ENCODE measurements at places on chromosomes 4 and X.

DNA sequence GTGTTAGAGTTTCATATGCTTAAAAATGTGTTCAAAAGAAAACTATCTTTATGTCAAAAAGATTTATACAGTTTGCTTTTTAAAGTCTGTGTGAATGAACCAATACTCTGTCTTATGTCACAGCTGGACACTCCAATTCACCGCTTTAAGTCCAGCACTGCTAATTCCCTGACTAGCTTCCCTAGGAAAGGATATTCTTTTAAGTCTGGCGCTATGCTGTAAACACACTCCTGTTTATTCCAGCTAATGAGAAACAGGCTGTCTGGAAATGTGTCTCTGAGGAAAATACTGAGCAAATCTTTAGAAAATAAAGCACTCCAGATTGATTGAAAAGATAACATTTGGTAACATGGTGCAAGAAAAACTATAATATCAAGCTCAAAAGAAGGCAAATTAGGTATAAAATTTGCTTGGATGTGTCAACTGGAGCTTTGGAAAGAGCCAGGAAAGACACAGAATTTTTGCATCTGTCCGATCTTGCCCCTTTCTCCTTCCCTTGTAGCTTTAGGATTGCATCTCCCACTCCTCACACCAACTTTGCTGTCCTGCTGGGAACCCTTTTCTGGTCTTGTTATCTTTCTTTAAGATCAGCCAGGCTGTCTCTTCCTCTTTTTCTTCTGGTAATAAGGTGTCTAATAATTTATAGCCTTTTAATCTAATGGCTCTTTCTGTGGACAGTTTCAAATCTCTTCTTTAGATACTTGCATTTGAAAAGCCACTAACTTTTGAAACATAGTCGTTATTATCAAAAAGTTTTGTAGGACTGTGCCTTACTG, 40.9 kb upstream of the VEGFC start:
- no peak for DNase-seq

GRCh38 chr4:35867057-35867456, 377.3 kb downstream of the ARAP2 start:
- no peak for DNase-seq

- no peak for DNase-seq
Measured at GRCh38 chrX:153844509-153845082, 14.3 kb upstream of the PDZD4 start.

DNA sequence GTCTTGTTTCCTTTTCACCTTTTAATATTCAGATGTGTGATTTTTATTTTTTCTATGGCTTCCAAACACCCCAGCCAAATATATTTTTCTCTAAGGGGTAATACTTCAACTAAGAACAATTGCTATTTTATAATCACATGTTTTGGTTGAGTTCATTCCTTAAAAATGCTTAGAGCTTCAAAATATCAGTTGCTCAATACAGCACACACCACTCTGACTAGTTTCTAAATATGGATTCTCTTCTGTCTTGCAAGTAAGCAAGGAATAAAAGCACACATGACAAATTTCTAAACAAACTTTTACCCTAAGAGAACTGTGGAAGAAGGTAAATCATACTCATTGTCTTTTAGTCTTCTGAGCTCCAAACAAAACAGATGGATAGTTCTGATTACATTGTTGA, 27.2 kb downstream of the ANTXR2 start:
- DNase-seq: no peak

- DNase-seq: no peak
Measured at GRCh38 chrX:31508338-31508737, 436.5 kb upstream of the FTHL17 start.

- no peak for DNase-seq
Measured at GRCh38 chr4:7323461-7323871, 111.3 kb downstream of the PSAPL1 start.

DNA sequence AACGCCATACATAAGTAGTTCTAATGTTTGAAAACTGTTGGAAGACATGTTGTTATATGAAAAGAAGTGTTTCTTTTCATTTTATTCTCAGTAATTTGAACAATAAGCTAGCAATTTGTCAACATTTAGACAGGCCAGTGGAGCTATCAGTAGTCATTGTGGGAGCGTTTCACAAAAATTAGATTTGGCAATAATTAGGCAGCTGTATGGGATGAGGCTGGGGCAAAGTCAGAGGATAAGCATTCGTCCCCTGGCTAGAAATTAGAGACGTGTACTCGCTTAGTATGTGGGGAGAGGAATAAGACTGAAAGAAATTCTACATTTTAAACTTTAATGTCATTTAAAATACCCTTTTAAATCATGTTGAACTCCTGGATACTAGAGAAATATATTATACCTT, 70.6 kb downstream of the TMEM144 start:
- DNase-seq: no peak

DNA sequence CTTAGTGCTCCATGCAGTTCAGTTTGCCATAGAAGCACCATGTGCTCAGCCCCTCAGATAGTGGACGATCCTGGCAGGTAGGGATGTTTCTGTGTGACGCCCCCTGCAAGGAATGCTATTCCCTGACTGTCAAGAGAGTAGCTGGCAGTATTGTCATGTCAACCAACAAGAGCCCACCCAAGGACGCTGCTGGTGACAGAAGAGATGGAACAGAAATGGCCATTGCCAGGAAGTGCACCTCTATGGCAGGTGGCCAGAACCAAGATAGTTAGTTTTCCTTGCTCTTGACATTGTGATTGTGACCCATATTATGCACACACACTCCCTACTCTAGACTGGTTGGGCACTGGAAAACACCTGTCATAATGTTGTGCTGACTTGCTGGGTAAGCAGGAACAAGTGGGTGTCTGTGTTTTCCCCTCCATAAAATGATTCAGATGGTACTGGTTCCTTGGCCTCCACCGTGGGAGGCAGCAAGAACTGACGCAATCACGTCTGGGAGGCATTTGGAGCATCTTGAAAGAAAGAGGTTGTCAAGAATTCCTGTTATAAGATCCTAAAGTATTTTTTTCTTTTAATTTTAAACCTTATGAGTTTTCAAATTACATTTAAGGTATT, 507.9 kb downstream of the MID1IP1 start:
- no peak for DNase-seq

DNA sequence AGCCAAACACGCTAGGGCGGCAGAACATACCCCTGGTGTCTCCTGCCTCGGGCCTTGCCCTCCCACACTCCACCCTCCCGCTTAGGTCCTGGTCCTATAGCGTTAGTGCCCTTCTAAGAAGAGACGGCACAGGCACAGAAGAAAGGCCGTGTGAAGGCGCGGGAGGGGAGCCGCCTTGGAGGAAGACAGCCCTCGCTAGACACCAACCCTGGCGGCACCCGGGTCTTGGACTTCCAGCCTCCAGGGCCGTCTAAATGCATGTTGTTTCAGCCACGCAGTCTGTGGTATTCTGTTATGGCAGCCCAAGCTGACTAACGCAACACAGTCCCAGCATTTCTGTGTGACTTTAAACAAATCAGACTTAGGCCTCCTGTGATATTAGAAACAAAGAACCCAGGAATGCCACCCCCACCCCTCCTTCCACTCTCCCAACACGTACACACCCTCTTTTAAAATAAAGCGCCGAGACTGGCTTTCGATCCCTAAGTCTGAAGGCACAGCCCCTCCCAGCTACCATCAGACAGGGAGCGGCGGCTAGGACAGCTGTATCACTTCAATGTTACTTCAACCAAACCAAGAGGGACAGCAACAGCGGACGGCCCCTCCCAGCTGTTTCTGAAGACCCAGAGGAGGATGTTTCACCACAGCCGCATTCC, 128.0 kb downstream of the AFAP1 start:
- no peak for DNase-seq

DNA sequence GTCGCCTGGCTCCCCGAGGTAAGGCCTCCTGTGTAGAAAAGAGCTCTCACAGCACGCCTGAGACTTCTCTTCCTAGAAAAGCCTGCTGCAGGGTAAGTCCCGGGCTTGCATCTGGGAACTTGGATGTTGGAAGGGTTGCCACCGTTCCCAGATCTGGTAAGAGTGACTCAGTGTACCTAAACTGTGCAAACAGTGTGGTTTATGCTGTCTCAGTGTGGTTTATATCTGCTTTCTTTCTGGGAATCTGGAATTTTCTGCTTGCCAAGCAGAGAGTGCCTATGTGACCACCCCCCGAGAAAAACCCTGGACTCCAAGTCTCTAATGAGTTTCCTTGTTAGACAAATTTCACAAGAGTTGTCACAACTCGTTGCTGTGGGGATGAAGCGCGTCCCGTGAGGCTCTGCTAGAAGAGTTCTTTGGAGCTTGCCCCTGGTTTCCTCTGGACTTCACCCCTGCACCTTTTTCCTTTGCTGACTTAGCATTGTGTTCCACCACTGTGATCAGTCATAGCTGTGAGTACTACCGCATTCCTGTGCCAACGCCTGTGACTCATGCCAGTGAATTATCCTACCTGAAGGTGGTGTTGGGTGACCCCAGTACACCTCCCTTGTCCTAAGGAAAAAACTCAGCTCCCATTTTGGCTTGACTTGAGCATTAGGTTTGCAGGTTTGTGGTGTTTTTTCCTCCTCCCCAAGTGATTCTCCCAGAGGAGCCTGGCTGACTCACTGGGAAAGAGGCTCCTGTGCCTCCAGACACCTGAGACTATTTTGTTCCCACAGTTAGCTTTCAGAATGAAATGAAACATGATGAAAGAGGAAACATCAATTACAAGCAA, 14.5 kb downstream of the SLC2A9 start:
- DNase-seq: no peak

GRCh38 chrX:29243942-29244341, 656.7 kb downstream of the IL1RAPL1 start:
- DNase-seq: no peak

DNA sequence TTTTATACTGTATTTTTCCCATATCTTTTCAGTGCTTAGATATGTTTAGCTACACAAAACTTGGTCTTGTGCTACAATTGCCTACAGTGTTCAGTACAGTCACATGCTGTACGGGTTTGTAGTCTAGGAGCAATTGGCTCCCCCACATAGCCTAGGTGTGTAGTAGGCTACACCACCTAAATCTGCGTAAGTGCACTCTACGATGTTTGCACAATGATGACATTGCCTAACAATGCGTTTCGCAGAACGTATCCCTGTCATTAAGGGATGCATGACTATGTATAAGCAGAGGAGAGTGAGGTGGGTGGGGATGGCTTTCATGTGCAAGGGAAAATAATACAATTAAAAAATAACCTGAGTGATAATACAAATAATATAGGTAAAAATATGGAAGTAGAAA, 131.4 kb downstream of the GBA3 start:
- no peak for DNase-seq

GRCh38 chr4:77146186-77147078, 10.6 kb upstream of the CCNG2 start:
- no peak for DNase-seq

GRCh38 chr4:149076401-149076800, 634.2 kb upstream of the NR3C2 start:
- DNase-seq: no peak

DNA sequence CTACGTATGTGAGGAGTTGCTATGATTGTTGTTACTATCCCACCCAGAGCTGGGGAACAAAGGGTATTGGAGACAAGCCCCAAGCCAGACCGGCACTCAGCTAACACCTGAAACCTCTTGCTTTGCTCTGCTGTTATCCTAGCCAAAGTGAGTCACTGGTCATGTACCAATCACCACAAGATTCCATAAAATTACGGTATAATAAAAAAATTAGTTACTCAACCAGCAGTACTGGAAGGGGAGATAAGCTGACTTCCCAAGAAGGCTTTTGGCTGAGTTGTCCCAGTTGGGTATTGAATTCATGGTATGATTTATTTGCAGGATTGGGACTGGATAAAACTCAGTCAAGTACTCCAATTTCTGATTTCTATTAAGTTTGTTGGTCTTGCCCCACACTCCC, 5.3 kb downstream of the EDA2R start:
- DNase-seq: no peak

DNA sequence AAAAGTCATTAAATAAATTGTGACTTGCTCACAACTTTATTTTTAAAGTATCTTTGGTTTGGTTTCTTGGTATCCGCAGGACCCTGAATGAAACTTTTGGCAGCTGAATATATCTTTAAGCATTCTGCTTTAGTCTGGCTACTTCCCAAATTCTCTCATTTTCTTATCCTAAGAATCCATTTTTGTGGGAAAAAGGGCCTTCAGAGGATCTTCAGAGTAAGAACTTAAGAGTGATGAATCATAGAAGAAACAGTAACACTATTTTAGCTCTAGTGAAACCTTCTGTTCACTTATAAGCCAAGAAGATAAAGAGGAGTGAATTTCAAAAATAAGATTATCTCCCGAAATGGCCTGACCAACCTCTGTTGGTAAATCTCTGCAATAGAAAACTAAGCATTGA, 540.6 kb upstream of the MAGEB18 start:
- no peak for DNase-seq

DNA sequence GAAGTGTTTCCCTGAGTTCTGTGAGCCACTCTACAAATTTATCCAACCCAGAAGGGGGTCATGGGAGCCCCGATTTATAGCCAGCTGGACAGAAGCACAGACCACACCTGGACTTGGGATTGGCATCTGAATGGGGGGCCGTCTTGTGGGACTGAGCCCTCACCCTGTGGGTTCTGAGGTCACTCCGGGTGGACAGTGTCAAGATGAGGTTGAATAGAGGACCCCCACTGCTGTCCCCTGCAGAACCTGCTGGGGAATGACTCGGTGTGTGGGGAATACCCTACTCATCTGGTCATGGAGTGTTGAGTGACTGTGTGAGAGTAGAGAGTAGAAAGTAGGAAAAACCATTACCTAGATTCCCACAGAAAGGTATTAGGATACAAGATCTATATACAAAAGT, 67.5 kb downstream of the ZFYVE28 start:
- no peak for DNase-seq

DNA sequence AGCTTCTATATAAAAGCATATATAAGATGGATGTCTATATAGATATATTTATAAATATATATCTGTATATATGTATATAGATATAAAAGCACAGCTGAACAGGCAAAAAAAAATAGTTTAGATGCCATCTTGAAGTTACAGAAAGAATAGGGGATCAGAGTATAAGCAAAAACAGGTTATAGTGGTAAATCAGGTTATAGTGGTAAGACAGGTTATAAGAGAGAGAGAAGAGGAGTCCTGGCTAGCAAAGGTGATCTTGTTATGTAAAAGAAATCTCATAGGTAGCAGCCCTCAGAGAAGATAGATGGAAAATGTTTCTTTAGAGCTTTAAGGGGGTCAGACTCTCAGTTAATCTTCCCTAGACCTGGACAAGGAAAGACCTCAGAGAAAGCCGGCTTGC, 1263.1 kb downstream of the PCDH7 start:
- no peak for DNase-seq

DNA sequence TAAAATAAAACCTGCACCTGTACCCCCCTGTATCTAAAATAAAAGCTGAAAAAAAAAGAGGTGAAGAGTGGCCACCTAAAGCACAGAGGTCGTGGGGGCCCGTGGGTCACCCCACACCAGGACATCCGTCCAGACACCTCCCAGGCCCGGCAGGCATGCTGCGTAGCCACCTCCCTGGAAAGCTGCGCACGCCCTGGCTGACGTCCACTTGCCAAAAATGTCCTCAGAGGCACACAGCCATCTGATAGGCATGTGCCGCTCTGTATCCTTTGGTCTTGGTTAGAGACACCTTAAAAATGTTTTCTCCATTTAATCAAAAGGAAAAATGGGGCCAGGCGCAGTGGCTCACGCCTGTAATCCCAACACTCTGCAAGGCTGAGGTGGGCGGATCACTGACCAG, 17.7 kb downstream of the FAM53A start:
- DNase-seq: no peak
